ENCODE measurements at places on chromosomes 11 and 22. TPM values are rescaled to one million over a fixed set of nuclear protein-coding genes. Genes with fewer than 3 reads are reported as not detected.

The PLA2G6 gene
- 19.1 TPM for total RNA-seq

The GVQW3 gene
- total RNA-seq: 2.3 TPM

The FAM83F gene
- total RNA-seq: 16.1 TPM

DNA sequence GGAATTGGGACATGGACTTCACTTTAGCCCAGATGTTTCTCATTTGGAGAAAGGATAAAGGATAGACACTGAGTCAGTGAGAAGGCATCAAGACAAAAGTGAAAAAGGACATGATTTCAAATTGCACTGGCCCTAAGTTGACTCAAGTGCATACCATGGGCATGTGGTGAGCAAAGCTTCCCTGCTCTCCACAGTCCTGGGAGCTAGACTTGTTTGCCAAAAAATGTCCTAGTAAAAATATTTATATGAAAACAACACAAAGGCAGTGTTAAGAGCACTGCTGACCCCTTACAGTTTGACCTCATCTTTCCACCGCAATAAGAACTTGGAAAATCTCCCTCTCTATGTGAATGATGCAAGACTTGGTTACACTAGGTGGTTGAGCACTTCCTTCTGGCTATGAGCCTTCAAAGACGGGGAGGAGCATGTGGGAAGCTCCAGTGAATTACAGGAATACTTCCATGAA is 46.5 kb upstream of the FIBIN start:
- no peak for DNase-seq

DNA sequence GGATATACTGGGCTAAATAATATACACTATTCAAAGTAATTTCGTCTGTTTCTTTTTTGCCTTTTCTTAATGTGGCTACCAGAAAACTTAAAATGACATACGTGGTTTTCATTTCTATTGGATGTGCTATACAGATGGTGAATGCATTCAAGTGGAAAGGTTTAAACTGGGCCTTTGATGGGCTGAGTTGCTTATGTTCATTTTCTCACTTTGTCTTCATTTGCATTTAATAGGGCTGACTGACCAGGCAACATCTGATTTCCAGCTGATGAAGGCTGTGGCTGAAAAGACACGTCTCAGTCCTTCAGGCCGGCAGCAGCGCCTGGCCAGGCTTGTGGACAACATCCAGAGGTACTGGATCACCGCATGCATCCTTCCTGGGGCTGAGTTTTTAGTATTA is 27.9 kb downstream of the PIWIL4 start:
- no peak for DNase-seq

- DNase-seq: no peak
Measured at GRCh38 chr22:17970201-17970708, 54.1 kb downstream of the MICAL3 start.

The HNRNPUL2 gene
- 17.5 TPM for total RNA-seq

GRCh38 chr11:13944911-13945425 is 17.6 kb upstream of the SPON1 start:
- DNase-seq: no peak

The ZNF280A gene
- total RNA-seq: not detected

The YPEL4 gene
- 0.25 TPM for total RNA-seq

GRCh38 chr11:128361451-128362020 is 225.8 kb downstream of the ETS1 start:
- DNase-seq: no peak

The RASGRP2 gene
- total RNA-seq: 0.91 TPM

DNA sequence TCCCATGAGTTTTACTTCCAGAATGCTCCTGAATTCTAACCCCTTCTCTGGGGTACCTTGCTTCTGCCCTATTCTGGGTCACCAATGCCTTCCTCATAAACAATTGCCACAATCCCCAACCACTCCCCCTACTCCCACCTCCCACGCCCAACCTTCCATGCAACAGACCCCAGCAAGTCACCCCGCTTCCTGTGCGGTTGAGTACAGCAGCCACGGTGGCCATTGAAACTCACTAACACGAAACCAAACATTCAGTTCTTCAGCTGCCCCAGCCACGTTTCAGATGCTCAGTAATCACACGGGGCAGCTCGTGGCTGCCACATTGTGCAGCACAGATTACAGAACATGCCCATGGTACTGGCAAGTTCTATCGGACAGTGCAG is 3.7 kb upstream of the BCR start:
- no peak for DNase-seq

The LRP4 gene
- 5.6 TPM for total RNA-seq

The C11orf87 gene
- total RNA-seq: not detected

The ENTHD1 gene
- total RNA-seq: not detected

The OR1S2 gene
- not detected for total RNA-seq

GRCh38 chr22:36901411-36902142 is 11.9 kb upstream of the CSF2RB start:
- no peak for DNase-seq

GRCh38 chr22:25447067-25447685 is 117.3 kb upstream of the GRK3 start:
- no peak for DNase-seq

DNA sequence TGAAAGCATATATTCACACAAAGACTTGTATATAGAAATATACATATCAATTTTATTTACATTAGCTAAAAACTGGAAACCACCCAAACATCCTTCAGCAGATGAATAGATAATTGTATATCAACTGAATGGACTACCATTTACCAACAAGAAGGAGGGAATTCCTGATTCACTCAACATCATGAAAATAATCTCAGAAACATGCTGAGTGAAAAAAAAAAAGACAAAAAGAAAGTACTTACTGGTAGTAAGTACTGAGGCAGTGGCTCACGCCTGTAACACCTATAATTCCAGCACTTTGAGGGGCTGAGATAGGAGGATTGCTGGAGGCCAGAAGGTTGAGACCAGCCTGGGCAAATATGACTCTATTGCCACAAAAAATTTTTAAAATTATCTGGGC is 7.4 kb upstream of the IPO7 start:
- no peak for DNase-seq

GRCh38 chr11:35234460-35235156 is 95.6 kb downstream of the CD44 start:
- DNase-seq: no peak

GRCh38 chr11:130318031-130318673 is 3.4 kb upstream of the ZBTB44 start:
- no peak for DNase-seq

The CDON gene
- total RNA-seq: 6.4 TPM

- no peak for DNase-seq
Measured at GRCh38 chr22:19997561-19998231, 18.9 kb downstream of the ARVCF start.

DNA sequence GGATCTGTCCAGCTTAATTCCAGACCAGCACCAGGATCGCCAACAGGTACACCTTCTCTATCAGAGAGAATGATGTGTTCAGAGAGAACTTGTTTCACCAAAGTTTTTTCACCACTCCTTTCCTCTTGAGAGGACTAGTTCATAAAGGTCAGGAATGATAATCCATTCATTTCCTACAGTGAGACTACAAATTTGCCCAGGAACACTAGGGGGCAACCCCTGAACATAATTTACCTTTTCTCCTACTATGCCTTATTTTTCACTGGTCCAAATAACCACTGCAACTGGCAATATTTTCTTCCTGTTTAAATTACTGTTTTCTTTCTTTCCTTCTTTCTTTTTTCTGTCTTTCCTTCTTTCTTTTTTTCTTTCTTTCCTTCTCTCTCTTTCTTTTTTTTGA is 22.5 kb downstream of the CAVIN3 start:
- DNase-seq: no peak

DNA sequence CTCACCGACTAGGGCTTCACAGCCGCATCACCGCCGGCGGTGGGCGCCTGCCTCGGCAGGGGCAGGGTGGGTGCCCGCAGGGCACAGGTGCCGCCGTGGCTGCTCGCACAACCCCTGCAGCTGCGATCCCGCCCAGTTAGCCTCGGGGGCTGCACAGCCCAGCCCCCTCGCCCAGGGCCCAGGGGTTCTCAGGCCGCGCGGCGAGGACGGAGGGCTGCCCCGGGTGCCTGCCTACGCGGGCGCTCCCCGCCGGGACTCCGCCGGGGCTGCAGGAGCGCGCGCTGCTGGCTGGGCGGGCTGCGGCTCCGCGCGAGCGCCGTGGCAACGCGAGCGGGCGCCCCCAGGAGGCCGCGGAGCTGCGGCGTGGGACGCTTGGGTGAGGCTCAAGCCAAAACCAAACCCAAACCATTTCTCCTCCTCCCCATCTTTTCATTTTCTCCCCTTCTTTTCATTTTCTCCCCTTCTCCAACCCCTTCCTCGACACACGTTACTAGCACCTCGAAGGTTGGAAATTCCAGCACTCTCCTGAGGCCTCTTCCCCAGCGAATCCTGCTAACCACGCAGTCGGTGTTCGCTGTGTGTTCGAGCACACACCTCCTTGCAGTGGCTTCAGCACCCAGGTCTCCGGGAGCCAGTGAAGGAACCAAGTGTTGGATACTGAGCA is at the start of gene MICAL3:
MICAL3 (minus strand) TSS at position 286 of the 664 bp plus-strand sequence. CDS start 117,749 bp downstream, outside the sequence.
- peak; percentile 55 for DNase-seq

DNA sequence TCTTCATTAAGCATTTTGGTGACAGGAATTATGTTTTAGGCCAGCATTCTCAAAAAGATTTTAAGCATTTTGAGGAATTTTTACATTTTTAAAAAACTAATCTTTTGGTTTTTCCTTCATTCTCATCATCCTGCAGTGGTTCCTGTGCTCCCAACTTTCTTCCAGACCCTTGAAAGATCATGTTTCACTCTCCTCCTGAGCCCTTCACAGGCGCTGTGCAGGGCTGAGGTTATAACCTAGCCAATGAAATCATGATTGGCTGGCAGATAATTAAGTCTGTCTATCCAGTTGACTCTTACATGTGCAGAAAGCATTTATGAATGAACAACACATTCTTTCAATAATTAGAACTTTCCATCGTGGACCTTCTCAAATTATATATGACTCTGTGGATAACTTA is 226.3 kb downstream of the DDX10 start:
- DNase-seq: no peak

DNA sequence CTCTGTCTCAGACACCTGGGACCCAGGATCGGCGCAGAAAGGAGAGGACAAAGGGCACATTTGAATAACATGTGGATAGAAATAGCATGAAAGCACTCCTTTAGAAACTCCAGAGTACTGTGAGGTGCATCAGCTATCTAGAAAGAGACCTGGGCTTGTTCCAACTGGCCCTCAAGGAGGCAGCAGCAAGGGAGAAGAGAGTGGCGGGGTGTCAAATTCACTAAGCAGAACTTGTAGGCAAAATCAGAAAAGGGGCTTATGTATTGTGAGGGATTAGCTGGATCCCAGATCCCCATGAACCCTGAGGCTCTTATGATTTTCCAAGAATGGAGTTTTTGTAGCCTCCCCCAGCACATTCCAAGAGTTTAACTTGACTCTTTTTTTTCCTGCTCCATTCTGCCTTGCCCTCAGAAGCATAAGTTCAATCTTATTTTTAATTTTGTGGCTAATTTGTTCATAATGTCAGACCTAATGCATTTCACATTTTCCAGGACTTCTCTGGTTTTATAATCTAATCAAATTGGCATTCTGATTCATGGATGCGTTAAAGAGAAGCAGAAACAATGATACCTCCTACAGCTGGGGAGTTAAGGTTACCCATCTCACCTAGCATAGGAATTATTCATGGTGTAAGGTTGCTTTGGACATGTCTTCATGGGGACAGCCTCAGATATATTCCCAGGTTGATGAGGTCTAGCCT is 33.6 kb downstream of the USH1C start:
- DNase-seq: no peak

- DNase-seq: no peak
Measured at GRCh38 chr22:19714312-19715187, at the start of gene SEPTIN5. TSS of gene SEPTIN5 (plus strand) at chr22:19714503. CDS start at chr22:19714589, 86 bp downstream.

- peak; percentile 29 for DNase-seq
Measured at GRCh38 chr22:27673839-27674238, 127.7 kb downstream of the MN1 start.

DNA sequence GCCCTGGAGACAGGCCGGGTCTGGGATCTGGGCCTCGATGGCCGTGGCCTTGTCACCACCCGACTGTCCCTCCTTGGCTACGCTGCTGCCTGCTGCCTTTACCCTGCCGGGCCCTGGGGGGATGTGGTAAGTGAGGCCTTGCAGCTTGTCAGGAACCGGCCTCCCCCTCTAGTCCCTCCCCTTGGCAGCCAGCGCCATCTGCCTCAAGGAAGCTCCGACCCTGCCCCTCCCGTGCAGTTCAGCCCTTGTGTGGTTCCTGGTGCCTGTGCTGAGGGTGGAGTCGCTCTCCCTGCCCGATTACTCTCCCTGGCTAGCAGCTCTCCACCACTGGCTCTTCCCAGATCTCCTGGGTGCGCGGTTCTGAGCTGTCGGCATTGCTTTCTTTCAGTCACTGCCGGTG is 33.7 kb downstream of the CTTN start:
- no peak for DNase-seq

The LUZP2 gene
- total RNA-seq: not detected

GRCh38 chr11:9525116-9525515 is 48.4 kb upstream of the WEE1 start:
- DNase-seq: no peak

GRCh38 chr11:93614173-93614722 is 47.2 kb upstream of the CEP295 start:
- no peak for DNase-seq

DNA sequence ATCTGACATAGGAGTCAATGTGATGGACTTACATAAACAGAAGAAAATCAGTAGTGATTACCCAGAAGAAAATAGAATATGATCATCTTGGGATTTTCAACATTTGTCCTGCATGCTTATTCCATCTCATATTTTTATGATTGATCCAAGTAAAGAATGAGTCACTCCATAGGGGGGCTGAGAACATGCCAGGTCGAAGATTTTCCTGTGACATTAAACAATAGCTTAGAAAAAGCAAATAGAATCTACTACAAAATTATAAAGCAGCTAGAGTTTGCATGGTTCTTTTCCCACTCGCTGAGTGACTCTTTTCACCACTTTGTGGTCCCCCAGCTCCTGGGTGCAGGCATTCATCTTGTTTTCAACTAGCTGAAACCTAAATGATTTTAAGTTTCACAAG is 56.3 kb downstream of the DDI1 start:
- no peak for DNase-seq

- no peak for DNase-seq
Measured at GRCh38 chr11:118615282-118615975, 8.0 kb downstream of the PHLDB1 start.
